Activated T-cell treated with anti-CD3 and anti-CD28 coated beads, Interleukin-2, amount 50 U/mL, for 72 hours (primary cell): ENCODE measurements at places on chromosomes 6 and 20. TPM values are rescaled to one million over a fixed set of nuclear protein-coding genes. Genes with fewer than 3 reads are reported as not detected.
A peak's percentile ranks its signal among the peaks of the same experiment; 100 is the strongest.

GRCh38 chr6:20367743-20368485, 33.8 kb upstream of the E2F3 start:
- no peaks in the 10 kb centered on the region for H3K27me3 ChIP-seq
- peak overlapping the region; percentile 48 for H3K4me3 ChIP-seq
- H3K36me3 ChIP-seq, result no peaks in the 10 kb centered on the region
- peak overlapping the region; percentile 83 for H3K27ac ChIP-seq
- DNase-seq, result peak; percentile 18

Gene THBS2
- not detected for total RNA-seq

DNA sequence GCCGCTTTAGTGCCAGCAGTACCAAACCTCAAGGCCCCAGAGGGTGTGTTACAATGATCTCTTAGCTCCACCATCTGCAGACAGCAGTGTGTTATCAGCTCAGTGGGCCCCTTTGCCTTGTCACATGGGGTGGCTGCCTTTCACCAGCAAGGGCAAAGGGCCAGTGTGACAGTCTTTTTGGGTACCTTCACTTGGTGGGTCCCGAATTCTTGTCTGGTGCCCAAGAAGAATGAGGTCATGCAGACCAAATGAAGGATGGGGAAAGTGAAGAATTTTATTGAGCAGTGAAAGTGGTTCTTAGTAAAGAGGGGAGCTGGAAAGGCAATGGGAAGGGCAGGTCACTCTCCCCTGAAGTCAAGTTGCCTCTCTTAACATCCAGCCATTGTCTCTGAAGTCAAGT, 2.9 kb upstream of the SMIM28 start:
- no peak overlapping the region for H3K27ac ChIP-seq
- H3K36me3 ChIP-seq, result no peaks in the 10 kb centered on the region
- H3K4me3 ChIP-seq, result no peak overlapping the region
- no peak for DNase-seq

- H3K4me1 ChIP-seq, result peaks cover 15% of the 10 kb centered on the region
- no peak overlapping the region for H3K27ac ChIP-seq
- no peaks in the 10 kb centered on the region for H3K27me3 ChIP-seq
- H3K36me3 ChIP-seq, result no peaks in the 10 kb centered on the region
- no peak overlapping the region for H3K4me3 ChIP-seq
- DNase-seq, result no peak
Observed at GRCh38 chr6:40717411-40718057, 130.4 kb upstream of the LRFN2 start.

- H3K27ac ChIP-seq, result no peak overlapping the region
- H3K36me3 ChIP-seq, result no peaks in the 10 kb centered on the region
- DNase-seq, result no peak
- H3K4me3 ChIP-seq, result no peak overlapping the region
- peaks cover 8% of the 10 kb centered on the region for H3K27me3 ChIP-seq
Observed at GRCh38 chr6:136306466-136306865, 16.8 kb upstream of the BCLAF1 start.

GRCh38 chr6:72624557-72625160, 2.8 kb downstream of the KCNQ5 start:
- H3K36me3 ChIP-seq, result no peaks in the 10 kb centered on the region
- H3K27me3 ChIP-seq, result no peaks in the 10 kb centered on the region
- no peak overlapping the region for H3K27ac ChIP-seq
- H3K4me3 ChIP-seq, result peak overlapping the region; percentile 49
- DNase-seq, result no peak

Gene ZNF311
- total RNA-seq, result 2.1 TPM

GRCh38 chr20:23565503-23566045, 2.7 kb downstream of the CST9L start:
- no peaks in the 10 kb centered on the region for H3K4me1 ChIP-seq
- no peak for DNase-seq
- H3K27me3 ChIP-seq, result peaks cover 6% of the 10 kb centered on the region
- H3K4me3 ChIP-seq, result no peak overlapping the region

GRCh38 chr6:113856375-113856624, 845 bp upstream of the MARCKS start:
- H3K27ac ChIP-seq, result no peak overlapping the region
- no peak overlapping the region for H3K4me3 ChIP-seq
- peaks cover 3% of the 10 kb centered on the region for H3K36me3 ChIP-seq

Gene ADGRF4
- not detected for total RNA-seq

GRCh38 chr6:99563056-99563723, 5.3 kb downstream of the CCNC start:
- H3K4me1 ChIP-seq, result peaks cover 29% of the 10 kb centered on the region
- no peaks in the 10 kb centered on the region for H3K27me3 ChIP-seq
- no peak overlapping the region for H3K27ac ChIP-seq
- no peak overlapping the region for H3K4me3 ChIP-seq

- DNase-seq, result no peak
- H3K4me1 ChIP-seq, result peaks cover 29% of the 10 kb centered on the region
- H3K36me3 ChIP-seq, result peaks cover 6% of the 10 kb centered on the region
Observed at GRCh38 chr20:34525342-34525708, 9.1 kb downstream of the DYNLRB1 start.

Gene RAET1L
- not detected for total RNA-seq

Gene CD24
- total RNA-seq, result 1.3 TPM

- H3K4me1 ChIP-seq, result no peaks in the 10 kb centered on the region
- no peak for DNase-seq
- H3K27ac ChIP-seq, result no peak overlapping the region
- peaks cover 6% of the 10 kb centered on the region for H3K27me3 ChIP-seq
- H3K4me3 ChIP-seq, result no peak overlapping the region
Observed at GRCh38 chr6:43865932-43866645, 96.1 kb downstream of the VEGFA start.

- no peak for DNase-seq
- peaks cover 14% of the 10 kb centered on the region for H3K27me3 ChIP-seq
- H3K4me1 ChIP-seq, result no peaks in the 10 kb centered on the region
- H3K4me3 ChIP-seq, result no peak overlapping the region
Observed at GRCh38 chr20:53959911-53960578, 110.3 kb downstream of the BCAS1 start.

GRCh38 chr6:41591859-41592502, 45.8 kb downstream of the FOXP4 start:
- peak; percentile 81 for DNase-seq
- no peak overlapping the region for H3K4me3 ChIP-seq
- no peaks in the 10 kb centered on the region for H3K4me1 ChIP-seq
- no peak overlapping the region for H3K27ac ChIP-seq

Gene PKIG
- total RNA-seq, result 10.3 TPM

GRCh38 chr6:166623318-166623717, 3.7 kb downstream of the RPS6KA2 start:
- no peak overlapping the region for H3K4me3 ChIP-seq
- no peak overlapping the region for H3K27ac ChIP-seq
- peaks cover 4% of the 10 kb centered on the region for H3K36me3 ChIP-seq
- DNase-seq, result no peak
- H3K4me1 ChIP-seq, result peaks cover 15% of the 10 kb centered on the region

Gene CPXM1
- 4.4 TPM for total RNA-seq

Gene TAP2
- total RNA-seq, result 127 TPM

Gene OLIG3
- 0.41 TPM for total RNA-seq

DNA sequence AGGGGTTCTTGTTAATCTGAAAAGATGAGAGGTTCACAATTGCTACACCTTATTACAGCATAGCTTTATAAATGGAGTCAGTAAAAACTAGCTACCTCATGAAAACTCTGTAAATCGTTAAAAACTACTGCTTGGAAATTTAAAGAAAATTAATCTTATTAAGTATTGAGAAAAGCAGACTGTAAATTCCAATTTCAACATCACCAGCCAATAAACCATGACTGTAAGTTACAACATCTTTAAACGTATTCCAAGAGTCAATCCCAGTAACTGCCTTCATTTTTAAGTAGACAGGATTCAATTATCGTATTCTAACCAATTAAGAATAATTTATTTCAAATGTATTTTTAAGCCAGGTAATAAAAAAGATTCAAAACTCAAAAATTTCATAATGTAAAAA, 70.3 kb downstream of the ATG5 start:
- no peak for DNase-seq
- no peak overlapping the region for H3K27ac ChIP-seq
- H3K4me3 ChIP-seq, result no peak overlapping the region
- no peaks in the 10 kb centered on the region for H3K27me3 ChIP-seq
- H3K4me1 ChIP-seq, result peaks cover 18% of the 10 kb centered on the region

Gene SLC26A8
- total RNA-seq, result not detected

Gene CLIC5
- 3.3 TPM for total RNA-seq

DNA sequence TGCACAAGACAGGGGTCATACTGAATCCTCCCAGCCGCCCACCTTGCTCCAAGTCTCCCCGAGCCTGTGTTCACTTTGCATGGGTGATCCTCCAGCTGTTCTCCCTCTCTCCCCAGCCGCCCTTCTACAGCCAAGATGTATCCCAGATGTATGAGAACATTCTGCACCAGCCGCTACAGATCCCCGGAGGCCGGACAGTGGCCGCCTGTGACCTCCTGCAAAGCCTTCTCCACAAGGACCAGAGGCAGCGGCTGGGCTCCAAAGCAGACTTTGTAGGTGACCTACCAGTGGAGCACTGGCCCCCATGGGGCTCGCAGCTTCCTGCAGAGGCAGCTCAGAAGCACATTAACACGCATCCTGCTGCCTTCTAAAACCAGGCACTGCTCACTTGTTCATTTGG, 14.6 kb upstream of the IFT52 start:
- no peaks in the 10 kb centered on the region for H3K4me1 ChIP-seq
- H3K36me3 ChIP-seq, result no peaks in the 10 kb centered on the region
- no peak overlapping the region for H3K27ac ChIP-seq
- no peak for DNase-seq

DNA sequence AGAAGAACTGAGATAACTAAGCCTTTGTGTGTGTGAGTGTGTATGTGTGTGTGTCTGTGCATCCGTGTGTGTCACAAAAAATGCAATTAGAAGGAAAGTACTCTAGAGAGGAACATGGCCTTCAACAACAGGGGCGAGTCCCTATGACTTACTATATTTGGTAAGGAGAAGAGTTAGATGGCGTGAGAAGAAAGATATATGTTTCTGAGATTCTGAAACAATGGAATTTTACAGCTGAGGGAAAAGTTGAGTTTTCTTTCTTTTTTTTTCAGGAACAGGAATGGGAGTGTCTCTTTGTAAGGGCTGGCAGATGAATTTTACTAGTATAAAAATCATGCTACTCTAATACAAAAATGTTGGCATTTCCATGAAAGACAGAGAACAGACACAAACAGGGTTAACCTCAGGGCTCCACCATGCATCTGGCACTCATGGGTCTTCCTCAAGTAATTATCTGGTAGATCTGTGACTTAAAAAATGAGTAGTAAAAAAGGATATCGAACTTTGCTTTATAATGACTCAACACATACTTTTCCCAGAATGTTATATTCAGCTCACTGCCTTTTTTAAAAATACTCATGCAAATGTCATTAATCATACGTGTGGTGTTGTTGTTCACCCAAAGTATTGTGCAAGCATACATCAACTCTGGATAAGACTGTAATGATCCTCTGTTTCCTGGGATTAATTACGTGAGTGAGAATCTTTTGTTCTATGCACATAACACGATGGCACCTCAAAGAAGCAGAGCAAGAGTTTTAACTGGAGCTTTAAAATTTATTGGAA, 12.8 kb upstream of the SASH1 start:
- H3K36me3 ChIP-seq, result no peaks in the 10 kb centered on the region
- no peak overlapping the region for H3K27ac ChIP-seq
- no peak for DNase-seq
- no peak overlapping the region for H3K4me3 ChIP-seq
- peaks cover 22% of the 10 kb centered on the region for H3K27me3 ChIP-seq
- H3K4me1 ChIP-seq, result no peaks in the 10 kb centered on the region

Gene LCA5
- total RNA-seq, result 0.23 TPM

- no peak overlapping the region for H3K4me3 ChIP-seq
- no peak overlapping the region for H3K27ac ChIP-seq
- H3K27me3 ChIP-seq, result no peaks in the 10 kb centered on the region
- H3K36me3 ChIP-seq, result no peaks in the 10 kb centered on the region
- no peak for DNase-seq
Observed at GRCh38 chr6:154543628-154544027, 33.1 kb upstream of the CNKSR3 start.

DNA sequence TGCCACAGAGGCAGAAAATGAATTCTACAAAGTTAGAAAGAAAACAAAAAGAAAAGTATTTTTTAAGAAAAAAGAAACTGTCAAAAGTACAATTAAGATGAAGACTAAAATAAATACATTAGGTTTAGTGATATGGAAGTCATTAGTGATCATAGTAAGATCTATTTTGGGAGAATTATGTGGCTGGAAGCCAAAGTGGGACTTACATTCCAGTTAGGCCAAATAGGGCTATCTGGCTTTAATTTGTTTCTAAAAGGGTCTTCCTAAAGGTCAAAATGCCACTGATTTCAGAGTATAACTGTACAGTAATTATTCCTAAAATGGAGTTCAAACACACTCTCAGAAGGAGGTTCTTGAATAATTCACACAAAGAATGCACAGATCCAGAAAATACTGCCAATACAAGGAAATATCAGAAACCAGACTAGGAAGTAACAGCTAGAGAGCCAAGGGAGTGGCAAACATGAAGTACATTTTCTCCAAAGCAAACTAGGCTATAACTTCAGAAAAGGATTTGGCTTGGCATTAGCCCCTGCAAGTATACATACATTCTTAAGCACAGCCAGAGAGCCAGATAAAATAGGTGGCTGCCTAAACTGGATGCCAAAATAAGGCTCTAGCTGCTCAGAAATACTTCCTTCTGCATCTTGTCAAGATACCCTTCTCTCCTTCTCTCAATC, 45.3 kb downstream of the PDSS2 start:
- H3K36me3 ChIP-seq, result no peaks in the 10 kb centered on the region

GRCh38 chr20:42007251-42007650, 389.1 kb upstream of the CHD6 start:
- no peak overlapping the region for H3K4me3 ChIP-seq
- no peaks in the 10 kb centered on the region for H3K4me1 ChIP-seq
- no peak for DNase-seq
- H3K27me3 ChIP-seq, result no peaks in the 10 kb centered on the region
- peaks cover 2% of the 10 kb centered on the region for H3K36me3 ChIP-seq

- H3K27me3 ChIP-seq, result no peaks in the 10 kb centered on the region
- H3K4me3 ChIP-seq, result no peak overlapping the region
- no peaks in the 10 kb centered on the region for H3K4me1 ChIP-seq
- DNase-seq, result no peak
- H3K36me3 ChIP-seq, result peaks cover 11% of the 10 kb centered on the region
Observed at GRCh38 chr20:47662483-47663353, 122.6 kb downstream of the SULF2 start.

Gene SLA2
- total RNA-seq, result 56.6 TPM

- H3K4me1 ChIP-seq, result no peaks in the 10 kb centered on the region
- no peak overlapping the region for H3K27ac ChIP-seq
- DNase-seq, result no peak
- H3K27me3 ChIP-seq, result no peaks in the 10 kb centered on the region
- no peak overlapping the region for H3K4me3 ChIP-seq
Observed at GRCh38 chr6:161458201-161458951, 184.5 kb upstream of the AGPAT4 start.
